ENCODE measurements at places on chromosomes 2 and 18.

DNA sequence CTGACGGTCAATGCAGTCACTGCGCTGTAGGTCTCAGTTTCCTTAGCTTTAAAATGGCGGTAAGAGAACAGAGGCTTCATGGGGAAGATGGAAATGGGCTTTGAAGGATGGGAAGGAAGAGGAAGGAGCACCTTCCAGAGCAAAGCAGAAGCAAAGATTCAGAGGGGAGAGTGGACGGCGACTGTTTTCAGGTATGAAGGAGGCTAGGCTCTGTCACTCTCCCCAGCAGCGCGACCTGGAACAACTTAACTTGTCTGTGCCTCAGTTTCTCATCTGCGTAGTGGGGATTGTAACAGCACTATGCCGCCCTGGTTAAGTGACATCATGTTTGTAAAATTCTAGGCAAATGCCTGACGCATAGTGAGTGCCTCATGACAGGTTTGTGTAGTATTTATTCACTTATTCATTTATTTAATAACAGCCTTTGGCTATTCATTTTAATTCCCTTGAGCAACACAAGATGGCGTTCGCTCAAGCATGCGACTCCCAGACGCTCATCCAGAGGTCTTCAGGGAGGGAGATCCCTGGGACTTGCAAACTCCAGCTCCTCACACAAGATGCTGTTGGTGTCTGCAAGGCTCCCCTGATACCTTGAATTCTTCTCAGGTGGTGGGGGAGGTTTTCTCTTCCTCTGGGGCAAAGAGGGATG is 336.3 kb downstream of the DYSF start:
- no peak for DNase-seq

GRCh38 chr2:68057658-68058396 is 5.0 kb downstream of the C1D start:
- no peak for DNase-seq

GRCh38 chr2:222903234-222904220 is 42.7 kb downstream of the ACSL3 start:
- DNase-seq: no peak

GRCh38 chr2:224532441-224532840 is 52.7 kb downstream of the CUL3 start:
- no peak for DNase-seq

GRCh38 chr2:65483763-65484162 is 51.4 kb upstream of the SPRED2 start:
- DNase-seq: no peak

- no peak for DNase-seq
Measured at GRCh38 chr18:12882453-12883371, 1.3 kb downstream of the PTPN2 start.

GRCh38 chr2:178072000-178072382 is 586 bp downstream of the PDE11A start:
- no peak for DNase-seq

- DNase-seq: no peak
Measured at GRCh38 chr18:41418598-41418997, 536.4 kb upstream of the PIK3C3 start.

- no peak for DNase-seq
Measured at GRCh38 chr18:25713103-25713502, 361.1 kb upstream of the ZNF521 start.

GRCh38 chr2:127659408-127660290 is 13.7 kb downstream of the GPR17 start:
- no peak for DNase-seq

DNA sequence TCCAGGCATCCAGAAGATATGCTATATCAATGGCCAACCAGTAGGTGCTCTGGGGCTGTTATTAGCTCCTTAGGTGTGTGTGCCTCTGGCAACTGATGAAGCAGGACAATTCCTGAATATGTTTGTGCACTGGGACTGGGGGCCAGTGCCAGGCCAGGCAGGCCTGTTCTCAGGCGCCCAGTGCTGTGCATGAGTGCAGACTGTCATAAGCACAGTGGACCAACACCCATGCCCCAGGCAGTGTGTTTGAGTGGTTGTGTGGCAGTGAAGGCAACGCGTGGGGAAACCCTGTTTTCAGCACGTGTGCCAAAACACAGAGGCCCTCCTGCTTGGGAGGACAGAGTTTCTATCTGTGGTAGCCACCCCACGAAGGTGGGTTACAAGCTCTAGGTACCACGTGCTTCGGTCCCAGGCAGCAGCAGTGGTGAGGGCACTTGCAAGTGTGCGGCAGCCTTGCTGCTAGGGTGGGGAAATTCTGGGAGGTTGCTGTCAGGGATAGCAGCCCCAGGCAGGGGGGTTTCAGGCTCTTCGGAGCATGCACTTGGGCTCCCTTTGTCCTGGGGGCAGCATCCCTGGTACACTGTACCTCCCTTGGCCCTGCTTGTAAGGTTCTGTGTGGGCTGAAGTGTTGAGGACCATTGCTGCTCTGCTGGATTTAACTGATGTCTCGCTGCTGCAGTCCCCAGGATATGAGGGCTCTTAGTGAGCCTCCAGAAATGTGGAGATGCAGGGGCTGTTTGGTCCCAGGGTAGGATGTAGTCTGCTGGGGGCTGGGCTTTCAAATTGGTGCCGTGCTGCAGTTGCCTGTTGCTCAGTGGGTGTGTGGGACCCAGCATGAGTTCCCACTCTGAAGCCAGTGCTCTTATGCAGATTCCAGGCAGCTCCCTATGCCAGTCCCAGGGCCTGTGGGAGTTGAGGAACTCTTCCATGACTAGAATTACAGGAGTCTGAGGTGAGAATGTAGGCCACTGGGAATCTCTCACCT is 280.9 kb downstream of the RPRM start:
- no peak for DNase-seq

DNA sequence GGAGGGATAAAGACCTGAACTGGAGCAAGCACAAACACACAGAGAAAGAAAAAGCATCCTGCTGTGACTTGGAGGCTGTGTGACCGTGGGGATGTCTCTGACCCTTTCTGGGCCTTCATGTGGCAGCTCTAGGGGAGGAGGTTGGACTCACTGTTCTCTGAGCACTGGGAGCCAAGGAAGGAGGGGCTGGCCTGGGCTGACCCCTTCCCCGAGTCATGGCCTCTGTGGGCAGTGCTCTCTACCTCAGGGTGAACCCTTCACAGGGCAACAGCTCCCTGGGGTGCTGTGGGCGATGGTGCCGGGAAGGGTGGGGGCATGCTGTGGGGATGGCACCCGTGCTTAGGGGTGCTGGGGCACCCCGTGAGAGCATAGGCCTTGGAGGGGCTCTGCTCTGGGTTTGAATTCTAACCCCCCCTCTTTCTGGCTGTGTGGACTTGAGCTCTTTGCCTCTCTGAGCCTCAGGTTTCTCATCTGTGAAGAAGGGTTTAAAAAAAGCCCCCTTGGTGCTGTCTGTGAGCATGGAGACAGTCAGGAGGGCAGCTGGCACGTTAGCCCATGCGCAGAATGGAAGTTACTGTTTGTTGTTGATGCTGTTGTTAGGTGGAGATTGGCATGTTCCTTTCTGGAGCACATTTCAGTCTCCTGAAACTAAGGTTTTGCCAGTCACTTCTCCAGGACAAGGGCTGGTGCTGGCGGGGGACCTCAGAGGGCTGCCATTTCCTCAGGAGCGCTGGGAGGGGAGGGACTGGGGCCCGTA is 700 bp downstream of the TOGARAM2 start:
- no peak for DNase-seq

- no peak for DNase-seq
Measured at GRCh38 chr2:6819668-6820067, 46.0 kb downstream of the CMPK2 start.

DNA sequence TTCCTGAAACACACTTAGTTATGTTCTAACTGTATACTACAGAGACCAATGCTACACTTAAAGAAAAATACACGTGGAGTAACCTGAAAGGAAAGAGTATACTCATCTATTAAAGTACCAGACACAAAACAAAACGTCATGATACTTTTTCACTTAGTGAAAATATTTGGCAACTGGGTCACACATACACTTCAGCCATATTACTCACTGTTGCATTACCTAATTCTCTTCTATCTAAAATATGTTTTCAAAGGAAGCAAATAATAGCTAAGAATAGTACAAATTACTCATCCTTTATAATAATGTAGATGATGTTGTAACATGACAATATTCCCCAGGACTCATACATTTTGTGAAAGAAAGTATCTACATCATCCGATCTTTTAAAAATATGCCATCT is 76.5 kb upstream of the EPB41L3 start:
- no peak for DNase-seq

- DNase-seq: no peak
Measured at GRCh38 chr2:143953451-143954030, 566.4 kb downstream of the ZEB2 start.

DNA sequence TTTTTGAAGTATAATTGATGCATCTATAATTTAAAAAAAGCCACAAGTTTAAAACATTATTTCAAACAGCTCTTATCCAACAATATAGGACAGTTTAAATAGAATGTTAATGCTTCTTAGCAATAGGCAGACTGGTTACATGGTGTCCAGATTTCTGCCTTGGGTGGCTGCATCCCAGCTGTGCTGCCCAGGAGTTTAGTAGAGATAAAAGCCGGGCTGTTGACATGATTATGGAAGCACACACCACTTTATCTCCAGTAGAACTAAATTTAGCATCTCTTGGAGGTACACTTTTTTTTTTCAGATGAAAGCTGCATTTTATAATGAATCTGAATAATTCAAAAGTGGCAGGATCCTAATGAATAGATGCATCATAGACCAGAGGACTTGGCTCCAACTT is 309.7 kb downstream of the PLCL1 start:
- DNase-seq: no peak

- no peak for DNase-seq
Measured at GRCh38 chr18:56563568-56563967, 74.8 kb downstream of the TXNL1 start.

DNA sequence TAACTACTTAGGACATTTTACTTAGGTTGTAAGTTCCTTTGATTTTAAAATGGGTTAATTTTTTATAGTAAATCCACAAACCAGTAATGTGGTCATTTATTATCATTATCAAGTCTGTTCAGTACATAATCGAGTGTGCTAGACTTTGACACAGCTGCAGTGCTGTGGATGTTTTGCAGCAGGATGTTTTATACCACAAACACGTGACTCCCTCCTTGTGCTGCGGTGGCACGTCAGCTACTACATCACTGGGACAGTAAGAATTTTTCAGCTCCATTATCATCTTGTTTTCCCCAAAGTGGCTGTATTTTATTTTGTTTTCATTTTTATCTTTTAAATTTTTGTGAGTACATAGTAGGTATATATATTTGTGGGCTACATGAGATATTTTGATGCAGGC is 70.0 kb downstream of the ATP9B start:
- DNase-seq: no peak

- DNase-seq: no peak
Measured at GRCh38 chr2:100929147-100929546, 72.9 kb upstream of the RPL31 start.

DNA sequence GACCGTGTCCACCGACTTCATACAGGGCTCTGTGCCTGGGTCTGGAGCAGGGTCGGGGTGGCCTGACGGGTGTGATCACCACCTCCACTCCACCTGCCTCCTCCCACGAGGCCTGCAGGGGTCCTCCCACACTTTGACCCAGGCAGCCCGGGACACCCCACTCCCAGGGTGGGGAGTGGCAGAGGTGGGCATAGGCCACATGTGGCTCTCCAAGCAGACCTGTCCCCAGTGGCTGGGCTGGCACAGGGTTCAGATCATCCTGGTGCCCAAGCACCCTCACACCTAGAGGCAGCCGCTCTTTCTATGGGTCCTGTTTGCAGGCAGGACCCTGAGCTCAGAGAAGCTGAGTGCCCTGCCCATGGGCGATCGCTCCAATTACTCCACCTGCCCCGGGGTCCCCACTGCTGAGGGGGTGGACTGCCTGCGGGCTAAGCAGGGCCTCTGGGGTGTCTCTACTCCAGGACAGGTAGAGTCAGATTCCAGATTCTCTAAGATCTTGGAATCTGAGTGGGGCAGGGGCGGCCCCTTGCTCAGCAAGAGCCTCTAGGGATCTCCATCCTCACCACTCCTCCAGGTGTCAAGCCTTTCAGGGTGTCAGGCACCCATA is 1.4 kb downstream of the NEURL3 start:
- DNase-seq: no peak

- no peak for DNase-seq
Measured at GRCh38 chr2:61356958-61357350, 113.9 kb downstream of the USP34 start.

GRCh38 chr18:10074110-10074509 is 160.3 kb downstream of the VAPA start:
- DNase-seq: no peak

GRCh38 chr18:46293742-46294181 is 189.6 kb downstream of the HAUS1 start:
- no peak for DNase-seq

- DNase-seq: no peak
Measured at GRCh38 chr18:11665587-11665986, 23.5 kb upstream of the GNAL start.

GRCh38 chr2:129336276-129336675 is 643.2 kb upstream of the RAB6C start:
- DNase-seq: no peak

GRCh38 chr2:96538487-96539214 is 2.1 kb downstream of the ARID5A start:
- no peak for DNase-seq

- no peak for DNase-seq
Measured at GRCh38 chr2:200713704-200714064, 98.0 kb upstream of the BZW1 start.

- no peak for DNase-seq
Measured at GRCh38 chr2:135762022-135762421, 20.4 kb downstream of the UBXN4 start.

DNA sequence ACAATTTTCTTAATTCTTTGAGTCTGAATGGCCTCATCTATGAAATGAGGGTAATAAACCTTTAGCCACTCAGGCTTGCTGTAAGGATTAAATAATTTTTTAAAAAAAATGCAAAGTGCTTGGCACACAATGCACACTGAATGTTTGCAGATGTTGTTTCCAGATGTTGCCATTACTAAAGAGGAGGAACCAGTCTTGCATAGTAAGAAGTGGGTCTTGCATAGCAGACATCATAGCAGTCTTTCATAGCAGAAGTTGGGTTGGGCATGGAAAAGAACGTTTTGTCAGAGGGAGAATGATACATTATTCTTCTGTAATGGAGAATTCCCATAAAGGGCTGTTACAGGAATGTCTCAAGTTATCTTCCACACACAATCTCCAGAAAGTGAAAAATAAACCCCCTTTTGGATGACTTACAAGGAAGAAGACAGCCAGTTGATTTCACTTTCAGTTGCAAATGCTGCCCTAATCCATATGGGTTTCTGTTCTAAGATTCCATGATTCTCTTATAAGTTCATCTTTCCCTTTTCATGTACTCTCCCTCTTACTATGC is 327.7 kb downstream of the SUCLG1 start:
- no peak for DNase-seq

GRCh38 chr2:175836361-175836760 is 165.7 kb downstream of the LNPK start:
- no peak for DNase-seq

Data from NCI-H187 (cell line).